Fibroblast of skin of left quadriceps (primary cell): ENCODE measurements at places on chromosomes 13 and 19.
A peak's percentile ranks its signal among the peaks of the same experiment; 100 is the strongest.

GRCh38 chr19:32313569-32314265 lies 31.7 kb upstream of the ZNF507 start:
- DNase-seq = no peak

DNA sequence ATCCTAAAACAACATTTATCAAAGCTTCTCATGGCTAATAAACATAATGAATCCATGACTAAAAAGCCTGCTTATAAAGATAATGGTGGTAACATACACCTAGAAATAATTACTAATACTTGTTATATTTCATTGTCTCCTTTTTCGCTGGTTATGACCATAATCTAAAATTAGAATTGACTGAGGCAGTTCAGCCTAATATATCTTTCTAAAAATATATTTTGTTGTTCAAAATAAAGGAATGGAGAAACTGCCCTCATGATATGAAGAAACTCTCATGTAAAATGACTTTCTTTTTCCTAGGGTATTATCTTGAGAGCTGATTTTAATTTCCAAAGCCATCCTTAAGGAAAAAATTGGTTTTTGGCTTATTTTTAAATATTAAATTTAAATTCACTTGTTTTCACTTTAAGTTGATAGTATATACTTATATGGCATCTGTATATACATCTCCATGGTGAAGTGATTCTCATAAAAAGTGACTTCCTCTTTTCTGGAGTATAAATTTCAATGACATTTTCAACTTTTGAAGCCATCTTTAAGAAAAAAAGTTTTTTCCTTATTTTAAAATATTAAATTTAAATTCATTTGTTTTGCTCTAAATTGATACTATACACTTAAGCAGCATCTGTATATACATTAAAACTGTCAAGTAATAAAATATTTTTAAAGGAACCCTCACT lies 204.6 kb downstream of the VWA8 start:
- DNase-seq = no peak

DNA sequence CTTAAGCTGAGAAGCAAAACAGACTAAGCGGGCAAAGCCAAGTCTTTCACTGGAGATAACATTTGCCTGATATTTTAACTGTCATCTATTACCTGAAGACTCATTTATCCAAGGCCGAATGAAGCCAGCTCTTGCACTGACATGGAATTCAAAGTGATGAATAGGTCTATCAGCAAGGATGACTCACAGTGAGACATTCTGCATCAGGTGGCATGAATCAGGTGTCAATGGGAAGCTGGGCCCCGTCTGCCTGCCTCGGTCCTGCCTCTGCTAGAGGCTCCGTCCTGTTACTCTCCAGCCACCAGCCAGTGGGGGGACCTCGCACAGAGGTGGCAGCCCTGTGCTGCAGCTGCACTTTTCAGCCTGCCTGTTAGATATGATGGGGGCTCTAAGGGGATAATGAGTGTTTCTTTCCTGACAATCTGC lies 23.5 kb downstream of the STARD13 start:
- no peak for DNase-seq

DNA sequence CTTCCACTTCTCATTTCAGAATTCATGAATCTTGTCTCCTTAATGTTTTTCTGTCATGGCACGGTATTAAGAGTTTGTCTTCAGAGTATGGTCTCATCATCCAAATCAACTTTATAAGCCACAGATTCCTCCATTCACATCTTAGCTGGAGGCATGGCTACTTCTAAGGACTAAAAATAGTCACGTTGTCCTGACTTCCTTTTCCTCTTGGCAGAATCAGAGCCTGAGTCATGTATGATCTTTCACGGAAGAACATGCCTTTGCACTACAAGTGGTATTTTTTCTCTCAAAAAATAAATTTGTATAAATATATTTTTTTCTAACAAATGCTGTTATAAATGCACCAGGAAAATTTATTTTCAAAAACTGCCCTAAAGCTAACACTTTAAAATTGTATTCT lies 71.4 kb downstream of the ALOX5AP start:
- peak; percentile 50 for DNase-seq

DNA sequence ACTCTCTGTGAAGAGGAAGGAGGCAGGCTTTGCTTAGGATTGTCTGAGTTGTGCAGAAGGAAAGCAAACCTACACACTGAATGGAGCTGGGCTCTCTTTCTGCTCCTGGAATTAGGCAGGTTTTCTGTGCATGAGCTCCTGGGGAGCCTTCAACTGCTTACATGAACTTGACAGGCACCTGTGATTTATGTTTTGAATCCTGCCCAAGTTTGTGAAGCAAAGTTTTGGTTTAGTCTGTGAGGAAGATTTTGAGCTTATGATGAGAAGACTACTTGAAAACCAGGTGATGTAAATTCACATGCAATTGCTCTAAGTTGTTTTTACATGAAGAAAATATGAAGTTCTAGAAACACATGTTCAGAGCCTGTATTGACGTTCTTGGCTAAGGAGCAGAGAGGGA lies 109.0 kb downstream of the SLAIN1 start:
- DNase-seq = no peak
